Renal pelvis (tissue), 12 donors: ENCODE measurements at places on chromosomes 3 and 15. TPM values are rescaled to one million over a fixed set of nuclear protein-coding genes. Genes with fewer than 3 reads are reported as not detected.

CPB1 gene
- polyA plus RNA-seq: 0.73 TPM

GRCh38 chr15:82159922-82160321, 102.6 kb downstream of the EFL1 start:
- DNase-seq: no peak

RPP25 gene
- polyA plus RNA-seq: 3.9 TPM

GRCh38 chr3:23948761-23949160, 3.7 kb downstream of the NR1D2 start:
- DNase-seq: no peak

- no peak for DNase-seq
These were observed 230.7 kb downstream of the CADPS start for GRCh38 chr3:62644493-62644892.

GRCh38 chr3:31988271-31988670, 6.7 kb downstream of the ZNF860 start:
- DNase-seq: no peak

CXCR6 gene
- 0.44 TPM for polyA plus RNA-seq

GRCh38 chr3:16551342-16551976, 38.0 kb upstream of the RFTN1 start:
- DNase-seq: no peak

DNA sequence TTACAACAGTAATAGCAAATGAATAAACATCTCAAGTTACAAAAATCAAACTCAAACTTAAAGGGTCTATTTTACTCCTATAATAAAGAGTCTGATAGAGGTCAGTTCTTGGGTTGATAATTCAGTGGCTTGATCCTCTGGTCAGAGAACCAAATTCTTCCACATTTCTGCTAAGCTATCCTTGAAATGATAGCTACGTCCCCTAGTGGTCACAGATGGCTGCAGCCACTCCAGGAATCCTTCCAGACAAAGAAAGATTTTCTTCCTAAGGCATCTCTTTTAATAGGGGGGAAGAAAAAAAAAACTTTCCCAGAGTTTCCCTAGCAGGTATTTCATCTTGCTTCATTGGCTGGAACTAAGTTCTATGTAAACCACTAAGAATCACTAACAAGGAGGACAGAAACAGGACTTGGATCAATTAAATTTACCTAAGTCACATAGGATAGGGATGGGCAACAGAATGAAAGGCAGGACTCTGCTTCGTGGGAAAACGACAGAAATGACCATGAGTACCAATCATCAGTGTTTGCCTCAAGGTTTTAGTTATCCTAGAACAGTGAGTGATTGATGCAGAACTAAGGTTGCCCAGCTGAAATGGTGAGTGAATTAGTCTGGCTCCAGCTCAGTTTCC, 160.7 kb downstream of the STAC start:
- DNase-seq: no peak

DNA sequence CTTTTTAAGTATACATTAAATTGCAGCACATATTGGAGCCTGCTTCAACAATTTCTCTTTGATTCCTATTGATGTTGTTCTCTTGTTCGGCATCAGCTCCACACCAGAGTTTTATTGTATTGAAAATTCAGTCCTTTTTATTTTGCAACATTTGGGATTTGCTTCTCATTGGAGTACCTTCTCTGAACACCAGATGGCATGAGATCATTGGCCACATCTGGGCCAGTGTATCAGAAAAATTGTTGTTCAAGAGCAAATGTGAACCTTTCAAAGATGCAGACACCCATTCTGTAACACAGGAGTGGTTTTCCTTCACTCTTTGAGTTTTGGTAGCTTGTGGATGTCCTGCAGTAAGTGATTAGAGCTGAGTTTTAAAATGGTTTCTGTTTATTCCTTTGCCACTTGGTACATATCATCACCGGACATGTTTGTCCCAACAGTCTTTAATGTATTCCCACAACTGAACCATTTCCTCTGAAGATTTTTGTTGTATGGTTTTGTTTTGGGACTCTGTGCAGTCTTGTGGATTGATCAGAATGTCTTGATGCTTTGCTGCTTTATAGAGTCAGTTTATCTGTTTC, 96.1 kb downstream of the MCTP2 start:
- peak; percentile 44 for DNase-seq

FAM81A gene
- 26.7 TPM for polyA plus RNA-seq

DNA sequence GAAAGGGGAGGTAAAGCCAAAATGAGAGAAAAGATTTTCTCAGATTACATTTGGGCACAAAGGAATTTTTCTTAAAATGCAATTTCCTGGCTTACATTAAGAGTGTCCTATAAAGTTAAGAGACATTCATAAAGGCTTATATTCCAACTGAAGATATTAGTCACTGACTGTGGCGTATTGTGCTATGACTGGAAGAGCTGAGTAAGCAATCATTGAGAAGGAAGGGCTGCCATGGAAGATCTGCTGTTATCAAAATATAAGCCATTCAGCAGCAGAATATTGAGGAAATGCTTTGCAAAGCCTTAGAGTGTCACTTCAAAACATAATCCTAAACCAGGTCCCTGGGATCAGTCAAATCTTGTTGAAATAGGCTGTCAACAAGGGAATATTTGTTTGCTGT, 593.9 kb downstream of the TUSC7 start:
- DNase-seq: no peak

COL8A1 gene
- 1.9 TPM for polyA plus RNA-seq

- peak; percentile 36 for DNase-seq
These were observed 50.6 kb downstream of the SERP1 start for GRCh38 chr3:150495563-150496168.

DNA sequence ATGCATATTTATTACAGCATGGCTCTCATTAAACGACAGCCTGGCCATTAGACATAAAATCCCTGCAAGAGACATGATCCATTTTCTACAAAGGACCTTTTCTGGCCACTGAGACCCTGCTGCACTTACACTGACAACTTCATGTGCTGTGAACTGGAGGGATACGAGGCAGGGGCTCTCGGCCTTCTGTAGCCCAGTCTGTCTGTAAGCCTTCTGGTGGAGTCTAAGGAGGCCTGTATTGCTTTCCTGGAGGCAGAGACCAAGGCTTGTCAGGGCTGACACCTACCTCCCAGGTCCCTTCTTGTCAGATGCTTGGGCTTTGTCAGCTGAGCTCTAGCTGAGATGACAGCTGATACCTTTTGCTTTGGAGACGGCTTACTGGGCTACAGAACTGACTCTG, 776.9 kb upstream of the ARPP21 start:
- DNase-seq: no peak

ZNF80 gene
- polyA plus RNA-seq: not detected

- DNase-seq: no peak
These were observed 34.7 kb upstream of the PHLDB2 start for GRCh38 chr3:111824351-111824750.

MYL3 gene
- 25.4 TPM for polyA plus RNA-seq

- no peak for DNase-seq
These were observed 19.3 kb upstream of the NRROS start for GRCh38 chr3:196620161-196620604.

- peak; percentile 42 for DNase-seq
These were observed 164.1 kb downstream of the STXBP5L start for GRCh38 chr3:121072133-121072532.

CHRFAM7A gene
- polyA plus RNA-seq: 1.5 TPM

GOLGA8R gene
- 11.7 TPM for polyA plus RNA-seq

MYRIP gene
- 2.0 TPM for polyA plus RNA-seq

HYAL1 gene
- polyA plus RNA-seq: 9.4 TPM

DNA sequence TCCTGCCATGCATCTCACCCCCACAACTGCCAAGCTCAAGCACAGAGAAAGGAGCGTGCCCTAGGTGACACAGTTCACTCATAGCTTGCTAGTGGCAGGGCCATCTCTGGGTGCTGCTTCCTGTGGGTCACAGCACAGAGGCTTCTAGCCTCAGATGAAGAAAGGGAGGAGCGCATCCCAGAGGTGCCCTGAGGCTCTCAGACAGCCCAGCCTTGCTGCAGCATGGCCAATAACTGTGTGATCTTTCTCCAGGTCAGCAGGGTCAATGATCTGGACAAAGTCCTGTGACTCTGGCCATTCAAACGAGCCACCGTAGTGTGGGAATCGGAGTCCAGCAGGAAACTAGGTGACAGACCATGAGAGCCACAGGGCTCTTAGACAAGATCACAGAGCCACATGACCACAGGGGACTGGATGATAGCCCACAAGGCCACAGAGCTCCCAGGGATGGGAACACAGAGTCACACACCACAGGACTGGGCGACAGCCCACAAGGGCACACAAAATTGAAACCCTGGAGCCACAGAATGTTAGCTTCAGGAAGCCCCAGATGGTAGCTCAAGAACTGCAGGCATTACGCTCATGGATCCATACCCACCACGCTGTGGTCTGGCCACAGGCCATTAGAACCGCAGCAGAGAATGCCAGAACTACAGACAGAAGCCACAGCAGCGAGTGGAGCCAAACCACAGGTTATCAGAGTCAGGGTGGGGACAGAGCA, 25.9 kb upstream of the GRIP2 start:
- DNase-seq: no peak

STAC gene
- 13.2 TPM for polyA plus RNA-seq

HDC gene
- 0.71 TPM for polyA plus RNA-seq

GRCh38 chr3:185896636-185897035, 41.2 kb downstream of the TRA2B start:
- DNase-seq: no peak

CHDH gene
- polyA plus RNA-seq: 8.3 TPM

DNA sequence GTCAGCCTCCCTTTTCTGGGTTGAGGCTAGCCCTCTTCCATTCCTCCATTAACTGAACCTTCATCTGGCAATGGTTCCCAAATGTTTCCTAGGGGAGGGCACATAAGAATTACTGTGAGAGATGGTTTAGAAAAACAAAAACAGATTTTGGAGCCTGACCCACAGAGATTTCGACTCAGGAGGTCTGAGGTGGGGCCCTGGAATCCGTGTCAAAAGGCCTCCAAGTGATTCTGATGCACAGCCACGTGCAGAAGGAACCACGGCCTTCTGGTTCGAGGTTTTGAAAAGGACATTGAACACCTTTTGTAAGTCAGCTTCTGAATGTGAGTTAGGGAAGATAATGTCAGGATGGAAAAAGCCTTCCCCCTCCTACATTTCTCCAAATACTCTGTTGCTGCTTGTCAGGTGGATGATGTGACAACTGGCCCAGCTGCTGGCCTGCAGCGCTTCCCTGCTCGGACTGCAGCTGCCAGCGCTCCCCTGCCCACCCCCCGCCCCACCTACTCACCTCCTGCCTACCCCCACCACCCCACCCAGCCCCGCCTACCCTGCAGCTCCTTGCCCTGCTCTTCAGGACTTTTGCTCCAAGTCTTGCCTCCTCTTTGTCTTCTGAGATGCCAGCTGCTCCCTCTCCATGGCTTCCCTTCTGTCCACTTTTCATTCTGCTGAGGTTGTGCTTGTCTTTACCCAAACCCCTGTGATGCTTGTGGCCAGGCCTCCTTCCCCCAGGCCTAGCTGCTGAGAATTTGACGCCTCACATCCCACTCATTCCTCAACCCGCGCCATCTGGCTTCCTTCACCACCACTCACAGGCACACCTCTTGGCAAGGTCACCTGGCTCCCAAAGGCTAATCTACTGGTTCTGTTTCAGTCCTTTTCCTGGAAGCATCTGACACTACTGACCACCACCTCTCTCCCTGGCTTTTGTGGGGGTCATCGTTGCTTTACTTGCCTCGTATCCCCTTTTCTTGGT, 6.6 kb downstream of the EHD4 start:
- DNase-seq: no peak

- no peak for DNase-seq
These were observed 24.2 kb downstream of the PXYLP1 start for GRCh38 chr3:141255846-141256261.
